ENCODE measurements at places on chromosomes 5 and 9.
A peak's percentile ranks its signal among the peaks of the same experiment; 100 is the strongest.

- DNase-seq, result no peak
These were observed 13.3 kb downstream of the UCK1 start for GRCh38 chr9:131517761-131518190.

GRCh38 chr9:3049636-3050035 lies 205.7 kb upstream of the PUM3 start:
- no peak for DNase-seq

- DNase-seq, result no peak
These were observed 204.9 kb downstream of the ELAVL2 start for GRCh38 chr9:23621188-23621587.

GRCh38 chr5:112579599-112580170 lies 158.0 kb upstream of the APC start:
- DNase-seq, result no peak

DNA sequence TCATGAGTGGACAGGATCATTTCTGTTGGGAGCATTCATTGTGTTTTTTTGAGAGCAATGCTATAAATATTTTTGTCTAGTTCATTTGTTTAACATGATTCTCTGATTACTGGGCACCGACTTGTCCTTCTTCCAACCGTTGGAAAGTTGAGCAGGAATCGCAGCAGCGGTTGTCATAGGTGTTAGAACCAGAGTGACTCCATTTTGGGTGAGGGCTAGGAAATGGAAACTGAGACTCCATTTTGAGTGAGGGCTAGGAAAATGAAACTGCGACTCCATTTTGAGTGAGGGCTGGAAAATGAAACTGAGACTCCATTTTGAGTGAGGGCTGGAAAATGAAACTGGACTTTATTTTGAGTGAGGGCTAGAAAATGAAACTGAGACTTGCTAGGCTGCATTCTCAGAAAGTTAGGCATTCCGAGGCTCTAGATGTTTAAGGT lies 100.6 kb downstream of the ICE1 start:
- DNase-seq, result no peak

GRCh38 chr5:134088291-134088690 lies 26.2 kb upstream of the TCF7 start:
- no peak for DNase-seq

- DNase-seq, result no peak
These were observed 141.1 kb upstream of the RAD23B start for GRCh38 chr9:107141967-107142366.

GRCh38 chr5:68593211-68593671 lies 377.7 kb downstream of the PIK3R1 start:
- no peak for DNase-seq

- DNase-seq, result no peak
These were observed 10.0 kb upstream of the RETREG1 start for GRCh38 chr5:16626696-16627264.

DNA sequence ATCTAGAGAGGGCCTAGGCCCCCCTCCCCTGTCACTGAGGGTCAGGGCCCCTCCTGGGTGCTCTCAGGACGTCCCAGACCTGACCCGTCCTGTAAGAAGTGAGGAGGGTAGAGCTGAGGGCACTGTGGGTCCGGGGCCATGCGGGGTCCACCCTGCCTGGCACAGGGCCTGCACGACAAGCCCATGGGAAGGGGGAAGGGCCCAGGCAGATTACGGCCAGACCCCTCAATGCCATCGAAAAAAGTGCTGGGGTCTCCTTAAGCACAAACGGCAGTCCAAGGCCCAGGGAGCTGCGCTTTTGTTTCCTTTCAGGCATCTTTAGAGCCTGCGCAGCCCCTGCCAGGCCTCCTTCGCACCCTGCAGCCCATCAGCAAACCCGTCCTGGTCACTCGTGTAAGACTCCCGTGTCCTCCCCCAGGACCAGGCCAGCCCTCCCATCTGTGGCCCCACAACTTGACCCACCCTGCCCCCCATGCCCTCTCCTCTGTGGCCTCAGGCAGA lies 4.4 kb upstream of the EXOC3 start:
- no peak for DNase-seq

DNA sequence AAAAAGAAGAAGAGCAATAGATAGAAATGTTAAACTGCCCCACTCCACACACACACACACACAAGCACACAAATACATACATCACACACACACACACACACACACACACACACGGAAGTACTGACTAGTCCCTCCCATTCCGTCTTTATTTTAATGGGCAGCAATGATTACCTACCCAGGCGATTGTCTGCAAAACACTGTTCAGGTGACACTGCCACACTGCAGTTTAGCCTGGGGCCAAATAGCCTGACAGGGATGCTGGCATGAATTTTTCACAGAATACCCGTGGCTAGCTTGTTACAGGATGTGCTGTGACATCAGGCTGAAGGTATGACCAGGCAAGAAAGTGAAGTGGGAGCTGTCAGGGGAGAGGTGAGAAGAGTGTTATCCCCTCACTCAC lies 86.9 kb downstream of the FRMD3 start:
- no peak for DNase-seq

DNA sequence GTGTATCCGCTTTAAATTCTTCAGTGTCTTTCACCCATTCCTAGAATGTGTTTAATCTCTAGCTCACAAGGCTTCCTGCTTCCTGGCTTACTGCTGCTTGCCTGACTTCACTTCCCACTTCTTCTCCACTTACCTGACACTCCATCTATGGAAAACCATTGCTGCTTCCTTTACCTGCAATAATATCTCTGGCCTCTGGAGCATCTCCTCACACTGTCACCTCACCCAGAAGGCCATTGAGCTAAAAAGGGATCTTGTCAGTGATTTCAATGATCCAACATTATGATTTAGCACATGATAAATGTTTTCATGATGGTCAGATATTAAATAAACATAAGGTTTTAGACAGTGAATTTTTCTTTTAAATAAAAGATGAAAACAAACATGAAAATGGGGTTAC lies 281.1 kb downstream of the MRPS30 start:
- DNase-seq, result no peak

- no peak for DNase-seq
These were observed 138.6 kb upstream of the SPEF2 start for GRCh38 chr5:35478856-35479682.

DNA sequence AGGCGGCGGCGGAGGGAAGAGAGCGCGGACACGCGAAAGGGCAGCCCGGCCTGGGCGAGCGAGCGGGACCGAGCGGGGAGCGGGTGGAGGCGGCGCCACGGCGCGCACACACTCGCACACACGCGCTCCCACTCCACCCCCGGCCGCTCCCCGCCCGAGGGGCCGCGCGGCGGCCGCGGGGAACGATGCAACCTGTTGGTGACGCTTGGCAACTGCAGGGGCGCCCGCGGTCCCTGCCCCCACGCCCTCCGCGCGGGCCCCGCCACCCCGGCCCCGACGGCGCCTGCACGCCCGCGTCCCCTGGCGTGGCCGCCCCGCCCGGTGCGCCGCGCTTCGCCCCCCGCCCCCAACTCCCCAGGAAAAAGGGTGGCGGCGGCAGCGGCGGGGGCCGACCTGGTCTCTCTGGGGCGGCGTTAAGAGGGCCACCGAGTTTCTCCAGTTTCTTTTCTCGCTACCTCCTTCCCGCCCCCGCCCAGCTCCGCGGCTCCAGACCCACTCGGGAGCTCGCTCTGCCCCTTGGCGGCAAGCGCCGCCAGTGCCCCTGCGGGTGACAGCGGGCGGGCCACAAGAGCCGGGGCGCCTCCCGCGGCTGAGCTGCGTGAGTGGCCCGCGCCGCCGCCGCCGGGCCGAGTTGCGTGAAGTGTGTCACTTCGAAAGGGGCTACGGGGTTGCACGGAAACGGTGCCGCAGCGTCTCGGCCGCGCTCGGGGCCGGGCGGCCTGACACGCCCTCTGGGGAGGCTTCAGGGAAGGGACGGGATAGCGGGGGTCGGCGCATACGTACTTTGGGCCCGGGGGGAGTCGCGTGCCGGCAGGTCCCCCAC lies at the start of gene NR3C1:
TSS of gene NR3C1 (minus strand) at position 94 of the 823 bp plus-strand sequence. CDS start 2,847 bp downstream, outside the sequence.
- peak; percentile 73 for DNase-seq

DNA sequence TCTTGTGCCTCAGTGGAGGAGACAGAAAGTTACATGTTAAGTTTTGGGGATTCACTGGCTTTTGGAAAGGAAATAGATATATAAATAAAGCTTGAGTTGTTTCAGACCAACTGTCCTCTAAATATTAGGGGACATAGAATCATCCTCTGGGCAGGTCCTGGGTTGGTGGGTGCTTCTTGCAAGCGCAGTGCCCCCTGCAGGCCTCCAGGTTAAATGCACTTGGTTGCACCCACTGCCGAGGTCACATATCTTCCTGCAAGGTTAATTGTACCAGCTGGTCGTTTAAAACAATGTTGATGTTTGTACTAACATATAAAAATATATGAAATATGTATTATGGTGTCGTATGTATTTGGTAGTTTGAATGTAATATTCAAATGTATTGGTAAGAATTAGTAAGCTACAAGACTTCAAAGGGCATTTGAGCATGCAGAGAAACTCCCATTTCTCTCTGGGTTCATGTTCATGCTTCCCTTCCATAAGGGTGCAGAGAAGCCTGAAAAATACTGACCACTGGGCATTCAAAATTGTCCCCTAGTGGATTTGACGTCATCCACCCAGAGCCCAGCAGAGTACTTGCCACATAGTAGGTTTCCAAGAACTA lies 87.0 kb downstream of the ZNF618 start:
- DNase-seq, result no peak

- no peak for DNase-seq
These were observed 21.5 kb upstream of the MGAT1 start for GRCh38 chr5:180823940-180824629.

GRCh38 chr5:1460054-1460682 lies 14.9 kb upstream of the SLC6A3 start:
- DNase-seq, result no peak

DNA sequence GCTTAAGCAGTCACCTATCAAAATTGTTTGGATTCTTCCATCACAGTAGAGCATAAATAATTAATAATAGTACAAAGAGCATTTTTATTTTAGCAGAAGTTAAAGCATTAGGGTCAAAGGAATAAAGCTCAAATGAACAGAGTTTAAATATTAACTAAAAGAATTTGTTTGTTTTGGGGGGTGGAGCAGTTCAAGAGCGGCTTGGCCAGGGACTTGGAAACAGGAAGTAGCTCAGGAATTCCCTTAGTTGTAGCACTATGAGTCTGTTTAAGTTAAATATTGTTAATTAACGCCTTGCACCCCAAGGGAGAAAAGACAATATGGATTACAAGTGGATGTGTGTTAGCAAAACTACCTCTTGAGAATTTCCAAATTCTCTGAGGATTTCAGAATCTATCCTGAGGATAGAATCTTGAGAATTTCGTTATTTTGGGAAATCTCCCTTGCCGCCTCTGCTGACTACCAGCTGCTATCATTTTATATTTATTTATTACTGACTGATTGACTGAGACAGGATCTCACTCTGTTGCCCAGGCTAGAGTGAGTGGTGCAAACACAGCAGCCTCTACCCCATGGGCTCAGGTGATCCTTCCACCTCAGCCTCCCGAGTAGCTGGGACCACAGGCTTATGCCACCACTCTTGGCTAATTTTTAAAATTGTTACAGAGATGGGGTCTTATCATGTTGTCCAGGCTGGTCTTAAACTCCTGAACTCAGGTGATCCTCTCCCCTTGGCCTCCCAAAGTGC lies 96.7 kb upstream of the CHD1 start:
- DNase-seq, result no peak

GRCh38 chr5:128870373-128870772 lies 94.9 kb upstream of the SLC27A6 start:
- DNase-seq, result no peak

GRCh38 chr5:1594357-1595106 lies 70.8 kb upstream of the LPCAT1 start:
- peak; percentile 78 for DNase-seq

DNA sequence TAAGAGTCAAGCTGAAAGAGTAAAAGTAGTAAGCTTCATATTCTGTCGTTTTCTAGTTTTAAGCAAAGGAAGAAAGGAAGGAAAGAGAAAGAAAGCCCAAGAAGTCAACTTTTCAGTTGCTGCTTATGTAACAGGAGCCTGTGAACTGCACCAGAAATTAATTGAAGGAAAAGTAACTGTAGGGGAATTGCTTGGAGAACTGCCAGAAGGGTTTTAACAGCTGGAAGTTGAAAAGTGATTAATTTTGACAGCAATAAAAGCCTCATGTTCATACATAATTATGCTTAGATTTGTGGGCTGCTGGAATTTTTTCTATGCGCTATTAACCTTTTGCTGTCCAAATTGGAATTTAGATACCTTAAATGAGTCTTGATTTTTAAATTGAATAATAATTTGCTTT lies 255.7 kb downstream of the ENC1 start:
- DNase-seq, result no peak

GRCh38 chr9:111029260-111029659 lies 9.0 kb downstream of the LPAR1 start:
- no peak for DNase-seq

GRCh38 chr5:115507681-115508080 lies 36.9 kb downstream of the FEM1C start:
- no peak for DNase-seq

- DNase-seq, result no peak
These were observed 128.0 kb upstream of the EPB41L4A start for GRCh38 chr5:112546946-112547592.

DNA sequence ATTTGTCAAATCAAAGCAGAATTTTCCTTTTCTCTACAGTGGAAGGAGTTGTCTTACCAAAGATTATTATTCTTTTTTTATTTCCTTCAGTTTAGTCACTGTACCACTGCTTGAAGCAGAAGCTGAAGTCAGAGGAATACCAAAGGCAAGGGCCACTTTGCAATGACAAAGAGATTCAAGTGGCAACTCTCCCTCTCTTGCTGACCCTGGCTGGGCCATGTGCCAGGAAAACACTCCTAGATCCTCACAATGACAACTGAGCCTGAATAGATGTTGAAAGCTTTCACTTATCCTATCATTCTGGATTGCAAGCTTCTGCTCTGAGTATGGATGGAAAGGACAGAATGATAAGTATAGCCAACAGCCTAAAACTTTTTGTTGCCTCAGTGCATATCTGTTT lies 618.3 kb downstream of the NR2F1-AS1 start:
- DNase-seq, result no peak

- no peak for DNase-seq
These were observed 66.5 kb downstream of the COX7C start for GRCh38 chr5:86684222-86684621.

DNA sequence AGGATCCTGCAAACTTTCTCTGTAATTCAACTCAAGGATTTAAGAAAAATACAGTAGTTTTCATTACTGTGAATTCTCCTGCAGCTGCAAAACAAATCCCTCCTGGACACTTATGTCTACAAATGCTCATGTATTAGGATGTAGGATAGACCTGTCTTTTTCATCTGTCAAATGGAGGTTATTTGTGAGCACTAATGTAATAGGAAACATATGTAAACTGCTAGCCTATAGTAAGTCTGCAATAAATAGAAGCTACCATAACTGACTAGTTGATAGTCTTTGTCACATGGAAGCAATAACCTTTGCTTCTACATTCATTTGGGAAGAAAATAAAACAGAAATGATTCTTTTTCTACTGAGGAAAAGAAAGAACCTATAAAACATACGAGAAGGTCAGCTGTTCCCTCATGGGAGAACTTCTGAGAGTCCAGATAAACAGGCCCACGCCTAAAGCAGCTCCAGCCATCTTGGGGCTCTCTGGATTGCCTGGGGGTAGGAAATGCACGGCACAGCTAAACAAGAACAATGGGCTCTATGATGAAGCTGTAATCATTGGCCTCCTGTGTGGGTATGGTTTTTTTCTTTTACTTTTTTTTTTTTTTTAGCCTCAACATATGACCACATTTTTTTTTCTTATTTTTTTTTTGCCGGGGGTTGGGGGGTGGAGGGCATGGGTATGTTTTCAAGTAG lies 6.2 kb downstream of the KCNV2 start:
- no peak for DNase-seq
